ENCODE measurements at places on chromosomes 7 and 10.

GRCh38 chr7:158443014-158443687 is 144.5 kb downstream of the PTPRN2 start:
- DNase-seq = no peak

- DNase-seq = no peak
These were observed 201.2 kb downstream of the PTN start for GRCh38 chr7:137142376-137142775.

DNA sequence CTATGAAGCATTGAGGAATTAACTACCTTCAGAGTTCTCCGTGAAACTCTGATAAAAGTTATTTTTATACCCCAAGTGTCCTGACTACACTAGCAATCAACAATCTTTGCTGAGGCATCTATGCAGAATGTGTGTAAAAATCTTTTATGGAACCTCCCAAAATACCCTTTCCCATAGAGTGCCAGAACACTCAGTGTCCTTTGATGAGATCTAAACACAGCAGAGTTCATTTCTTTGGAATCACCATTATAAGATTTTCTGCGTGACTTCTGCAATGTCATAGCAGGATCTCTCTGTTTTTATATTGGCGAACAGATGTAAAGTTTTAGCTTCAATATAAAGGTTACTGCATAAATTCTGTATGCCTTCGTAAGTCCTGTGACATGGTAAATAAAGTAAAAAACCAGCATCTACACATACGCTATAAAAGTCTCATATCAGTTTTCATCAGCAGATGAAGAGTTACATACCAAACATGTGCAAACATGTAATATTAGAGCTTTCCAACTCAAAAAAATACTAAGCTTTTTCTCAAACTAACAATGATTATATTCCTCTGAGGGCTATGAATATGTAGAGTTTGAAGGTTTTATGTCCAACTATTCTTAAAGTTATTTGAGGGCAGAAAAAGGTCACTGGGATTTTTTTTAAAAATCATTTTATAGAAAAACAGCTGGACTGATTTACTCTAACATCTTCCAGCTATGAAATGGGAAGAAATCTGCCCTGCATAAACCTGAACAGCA is 67.2 kb downstream of the SKIDA1 start:
- DNase-seq = no peak

DNA sequence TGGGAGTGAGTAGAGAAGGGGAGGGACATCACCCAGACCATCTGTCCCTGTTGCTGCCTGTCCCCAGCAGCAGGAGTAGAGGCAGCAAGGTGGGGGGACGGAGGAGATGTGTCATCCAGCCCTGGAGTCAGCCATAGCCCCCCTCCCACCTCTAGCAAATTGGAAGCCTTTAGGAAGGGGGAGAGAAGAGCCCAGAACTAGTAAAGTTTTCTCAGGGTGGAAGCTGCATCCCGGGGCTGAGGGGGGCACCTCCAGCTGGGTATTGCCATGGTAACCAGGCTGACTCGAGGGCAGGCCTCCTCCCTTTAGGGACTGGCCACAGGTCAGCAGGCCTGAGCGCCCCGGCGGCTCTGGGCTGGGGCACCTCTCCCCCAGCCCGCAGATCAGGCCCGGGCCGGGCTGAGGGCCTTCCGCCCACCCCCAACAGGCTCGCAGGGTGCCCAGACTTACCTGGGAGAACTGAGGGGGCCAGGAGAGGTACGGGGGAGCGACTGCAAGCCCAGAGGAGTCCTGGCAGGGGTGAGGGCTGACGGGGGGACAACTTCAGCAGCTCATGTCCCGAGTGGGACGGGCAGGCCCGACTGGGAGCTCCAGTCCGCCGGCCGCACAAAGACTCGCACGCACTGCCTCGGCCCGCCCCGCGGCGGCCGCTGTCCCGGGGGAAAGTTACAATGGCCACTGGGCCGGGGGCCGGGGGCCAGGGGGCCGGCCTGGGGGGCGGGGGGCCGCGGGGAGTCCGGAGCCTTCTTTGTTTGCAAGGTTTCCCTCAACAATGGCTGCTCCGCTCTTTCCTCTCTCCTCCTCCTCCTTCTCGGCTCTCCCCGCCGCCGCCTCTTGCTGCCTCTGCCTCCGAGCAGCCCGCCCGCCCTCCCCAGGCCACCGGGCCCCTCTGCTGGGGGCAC is 6.0 kb downstream of the LDB1 start:
- no peak for DNase-seq
